M059J (cell line): ENCODE measurements at places on chromosomes 6 and 20.
A peak's percentile ranks its signal among the peaks of the same experiment; 100 is the strongest.

- no peak for DNase-seq
Observed at GRCh38 chr20:36687850-36688249, 41.9 kb upstream of the SLA2 start.

GRCh38 chr20:36315545-36316351, 9.6 kb downstream of the DLGAP4 start:
- no peak for DNase-seq

DNA sequence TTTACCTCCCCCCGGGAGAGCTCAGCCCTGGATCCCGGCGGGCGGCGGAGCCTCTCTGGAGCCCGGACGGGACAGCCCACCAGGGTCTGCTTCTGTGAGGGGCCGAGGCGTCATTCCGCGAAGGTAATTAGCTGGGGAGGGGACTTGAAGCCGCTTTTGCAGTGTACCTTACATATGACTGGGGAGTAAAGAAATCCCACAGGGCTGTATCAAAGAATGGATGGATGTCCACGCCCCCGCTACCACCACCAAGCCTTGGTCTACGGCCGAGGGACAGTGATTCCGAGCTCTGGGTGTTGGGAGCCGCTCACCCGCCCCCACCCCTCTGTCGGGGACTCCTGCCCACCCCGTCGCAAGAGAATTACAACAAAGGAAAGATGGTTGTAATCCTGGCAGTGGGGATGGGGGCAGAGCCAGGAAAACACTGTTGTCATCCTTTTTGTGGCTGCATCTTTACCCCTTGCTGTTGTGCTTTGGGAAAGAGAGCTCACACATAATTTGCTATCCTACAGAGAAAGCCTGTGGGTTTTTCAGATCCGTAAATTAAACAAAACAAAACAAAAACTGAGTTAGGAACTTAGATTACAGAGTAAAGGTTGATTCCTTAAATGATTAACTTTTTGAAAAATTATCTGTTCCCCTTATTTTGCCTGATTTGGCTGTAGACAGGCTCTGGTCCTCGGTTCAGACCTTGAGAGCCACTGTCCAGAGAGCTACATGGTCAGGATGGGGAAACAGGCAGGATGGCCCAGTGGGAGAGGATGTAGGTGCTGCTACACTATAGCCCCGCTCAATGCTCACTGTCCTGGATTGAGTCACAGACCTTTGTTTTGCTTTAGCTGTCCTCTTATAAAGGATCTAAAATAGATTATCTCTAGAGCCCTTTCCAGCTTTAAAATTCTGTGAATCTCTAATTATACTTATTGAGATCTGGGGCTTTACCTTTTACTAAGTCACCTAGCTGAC, 997 bp upstream of the FBXO30 start:
- peak; percentile 49 for DNase-seq

GRCh38 chr6:53244958-53245357, 96.3 kb upstream of the GCM1 start:
- DNase-seq = no peak

DNA sequence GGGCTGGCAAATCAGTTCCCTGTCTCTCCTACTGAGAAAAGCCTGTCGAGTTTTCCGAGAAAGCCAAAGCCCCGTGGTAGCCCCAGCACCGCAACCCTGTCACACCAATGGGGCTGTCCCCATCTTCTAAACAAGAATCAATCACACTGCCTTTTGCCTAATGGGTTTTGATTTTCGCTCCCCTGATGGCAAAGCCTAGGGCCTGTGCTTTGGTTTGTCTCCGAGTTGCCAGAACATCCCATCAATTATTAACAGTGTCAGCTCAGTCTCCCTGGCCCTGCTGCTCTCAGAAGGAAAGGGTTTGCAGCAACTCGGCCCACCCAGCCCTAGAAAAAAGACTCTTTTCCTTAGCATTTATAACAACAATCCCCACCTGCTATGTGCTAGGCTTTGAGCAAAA, 4.2 kb downstream of the KCNB1 start:
- no peak for DNase-seq

DNA sequence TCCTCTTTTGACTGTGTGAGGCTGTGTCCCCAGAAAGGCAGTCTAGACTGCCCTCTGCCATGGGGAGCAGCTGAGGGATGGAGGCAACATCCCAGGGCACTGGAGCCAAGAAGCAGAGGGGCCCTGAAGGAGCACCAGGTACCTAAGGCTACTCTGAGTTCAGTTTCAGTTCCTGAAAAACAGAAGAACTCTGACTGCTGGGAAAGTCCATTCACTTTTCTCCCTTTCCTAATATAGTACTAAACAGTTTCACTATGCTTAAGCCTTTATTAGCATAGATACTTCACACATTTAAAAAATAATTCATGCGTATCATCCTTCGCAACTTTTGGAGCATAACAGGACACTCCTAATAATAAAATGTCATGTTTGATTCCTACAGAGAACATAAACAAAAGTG, 130.0 kb downstream of the FOXC1 start:
- no peak for DNase-seq

DNA sequence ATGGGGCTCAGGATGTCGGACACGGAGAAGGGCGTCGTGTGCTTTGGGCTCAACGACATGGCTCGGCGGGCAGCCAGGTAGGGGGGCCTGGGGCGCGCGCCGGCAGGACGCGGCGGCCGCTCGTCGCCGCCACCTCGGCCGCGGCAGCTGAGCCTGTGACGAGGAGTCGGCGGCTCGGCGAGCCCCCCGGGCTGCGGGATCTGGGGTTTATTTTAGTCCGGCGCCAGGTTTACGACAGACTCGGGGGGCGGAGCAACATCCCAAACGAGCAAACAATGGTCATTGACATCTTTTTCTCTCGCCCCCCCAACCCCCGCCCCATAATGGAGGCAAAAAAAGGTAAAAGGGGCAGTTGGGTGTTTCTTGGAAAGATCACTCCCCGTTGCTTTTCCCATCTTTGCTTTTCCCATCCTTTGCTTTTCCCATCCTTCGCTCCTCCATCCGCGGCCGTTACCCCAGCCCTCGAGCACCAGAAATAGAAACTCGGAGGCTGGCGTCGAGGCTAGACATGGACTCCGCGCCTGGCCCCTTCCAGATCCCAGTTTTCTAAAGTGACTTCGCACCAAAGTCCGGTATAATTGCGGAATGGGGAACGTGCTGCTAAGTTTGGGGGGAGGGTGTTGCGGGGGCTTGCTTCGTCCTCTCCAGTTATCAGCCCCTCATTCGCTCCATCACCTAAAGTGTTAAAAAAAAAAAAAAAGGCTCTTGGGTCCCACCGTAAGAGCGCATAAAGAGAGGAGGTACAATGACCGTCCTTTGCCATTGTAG, at the start of gene NKX2-4:
TSS of gene NKX2-4 (minus strand) at position 186 of the 768 bp plus-strand sequence. CDS start at position 59, 127 bp downstream.
- DNase-seq = no peak

- no peak for DNase-seq
Observed at GRCh38 chr20:33291830-33292355, 8.9 kb downstream of the BPIFB1 start.

DNA sequence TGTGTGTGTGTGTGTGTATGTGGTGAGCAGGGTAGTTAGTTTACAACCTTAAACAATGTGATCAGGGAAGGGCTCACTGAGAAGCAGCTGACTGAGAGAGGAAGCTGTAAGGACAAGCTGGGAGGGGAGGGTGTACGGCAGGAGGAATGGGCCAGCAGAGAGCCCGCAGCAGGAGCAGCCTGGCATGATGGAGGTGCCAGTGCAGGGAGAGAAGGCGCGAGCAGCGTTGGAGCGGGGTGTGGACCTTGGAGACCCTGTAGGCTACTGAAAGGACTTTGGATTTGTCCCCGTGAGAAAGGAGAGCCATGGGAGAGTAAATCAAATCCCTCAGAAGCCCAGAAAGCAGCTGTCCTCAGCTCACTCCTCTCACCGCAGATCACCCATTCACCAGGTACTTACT, 18.5 kb downstream of the FAM209B start:
- DNase-seq = no peak

GRCh38 chr20:51249215-51249614, 226.3 kb upstream of the KCNG1 start:
- no peak for DNase-seq

DNA sequence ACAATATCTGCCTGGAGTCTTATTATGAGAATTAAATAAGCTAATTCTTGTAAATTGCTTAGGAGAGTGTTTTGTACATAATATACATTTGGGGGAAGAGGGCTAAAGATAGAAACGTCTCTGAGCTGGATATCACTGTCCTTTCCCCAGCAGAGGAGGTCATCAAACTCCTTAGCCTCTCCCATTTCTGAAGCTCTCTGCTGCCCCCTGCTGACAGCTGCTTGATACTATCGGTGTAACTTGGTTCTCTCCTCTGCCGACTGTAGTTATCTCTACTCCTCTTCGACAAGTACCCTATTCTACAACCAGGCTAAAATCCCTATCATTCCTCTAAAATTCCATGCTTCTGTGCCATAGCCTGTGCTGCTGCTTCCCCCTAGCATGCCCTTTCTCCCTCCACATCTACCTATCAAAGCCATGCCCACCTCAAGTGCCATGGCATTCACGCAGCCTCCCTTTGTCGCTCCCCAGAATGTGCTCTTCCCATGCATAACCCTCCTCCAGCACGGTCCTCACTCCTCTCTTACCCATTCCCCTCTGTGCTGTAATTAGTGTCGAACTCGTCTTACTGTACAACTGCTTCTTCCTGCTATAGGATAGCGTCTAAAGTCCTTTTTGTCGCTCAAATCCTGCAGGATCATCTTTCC, 101.2 kb downstream of the EPM2A start:
- peak; percentile 78 for DNase-seq

GRCh38 chr6:142686507-142686887, 258.5 kb downstream of the HIVEP2 start:
- no peak for DNase-seq

GRCh38 chr6:126743076-126743475, 375.4 kb upstream of the RSPO3 start:
- no peak for DNase-seq

- peak; percentile 87 for DNase-seq
Observed at GRCh38 chr6:27865850-27866356, 46.3 kb downstream of the OR2B2 start.

- peak; percentile 15 for DNase-seq
Observed at GRCh38 chr6:118580585-118581419, 32.7 kb downstream of the PLN start.

GRCh38 chr20:39016506-39016905, 54.4 kb downstream of the DHX35 start:
- DNase-seq = no peak

- DNase-seq = no peak
Observed at GRCh38 chr6:30654798-30655742, 8.1 kb downstream of the C6orf136 start.

DNA sequence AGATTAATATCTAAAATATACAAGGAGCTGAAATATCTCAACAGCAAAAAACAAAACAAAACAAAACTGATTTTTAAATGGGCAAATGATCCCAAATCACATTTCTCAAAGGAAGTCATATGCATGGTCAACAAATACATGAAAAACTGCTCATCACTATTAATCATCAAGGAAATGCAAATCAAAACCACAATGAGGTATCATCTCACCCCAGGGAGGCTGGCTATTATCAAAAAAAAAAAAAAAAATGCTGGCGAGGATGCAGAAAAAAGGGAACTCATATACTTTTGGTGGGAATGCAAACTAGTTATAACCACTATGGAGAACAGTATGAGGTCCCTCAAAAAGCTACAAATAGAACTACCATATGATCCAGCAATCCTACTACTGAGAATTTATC, 34.6 kb downstream of the REPS1 start:
- peak; percentile 77 for DNase-seq

GRCh38 chr6:113067612-113068275, 720.6 kb downstream of the RFPL4B start:
- peak; percentile 73 for DNase-seq

DNA sequence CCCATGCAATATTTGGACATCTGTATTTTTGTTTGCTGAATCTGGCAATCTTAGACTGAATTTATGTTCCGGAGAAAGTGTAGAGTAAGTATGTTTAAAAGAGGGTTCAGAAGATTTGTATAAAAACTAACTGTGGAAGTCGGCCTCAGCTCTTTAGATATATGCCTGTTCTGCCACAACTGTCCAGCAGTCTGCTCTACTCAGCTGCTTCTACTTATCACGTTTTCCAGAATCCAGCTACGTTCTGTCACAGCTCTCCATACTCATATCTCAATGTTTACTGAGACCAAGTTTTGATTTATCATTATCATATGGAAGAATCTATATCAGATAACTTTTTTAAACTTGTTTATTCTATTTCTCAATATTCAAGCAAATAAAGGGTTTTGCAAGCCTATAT, 721.3 kb downstream of the EYS start:
- no peak for DNase-seq

GRCh38 chr6:25883536-25883935, 9.5 kb upstream of the SLC17A3 start:
- DNase-seq = peak; percentile 78

DNA sequence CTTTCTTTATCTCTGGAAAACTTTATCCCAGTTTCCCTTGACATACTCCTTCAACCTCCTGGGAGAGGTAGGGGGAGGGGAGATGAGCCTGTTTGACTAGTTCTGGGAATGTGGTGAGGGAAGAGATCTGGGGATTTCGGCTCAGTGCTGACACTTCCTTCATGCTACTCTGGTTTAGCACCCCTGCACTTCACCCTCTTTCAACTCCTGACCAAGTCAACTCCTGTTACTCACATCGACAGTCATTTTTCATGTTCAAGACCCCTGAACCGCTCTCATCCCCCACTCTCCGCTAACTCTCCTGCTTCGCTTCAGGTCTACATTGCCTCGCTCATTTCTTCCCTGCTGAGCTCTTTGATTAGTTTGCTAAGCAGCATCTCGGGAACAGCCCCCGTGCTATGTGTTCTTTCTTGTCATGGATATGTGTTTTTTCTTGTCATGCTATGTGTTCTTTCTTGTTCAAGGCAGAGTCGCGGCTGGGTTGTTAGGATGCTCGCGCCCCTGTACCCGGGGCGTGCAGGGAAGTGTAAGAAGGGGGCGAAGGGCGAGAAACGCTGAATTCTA, 16.6 kb upstream of the TRIM27 start:
- peak; percentile 69 for DNase-seq

GRCh38 chr6:33896391-33897188, 92.8 kb upstream of the MLN start:
- peak; percentile 47 for DNase-seq

DNA sequence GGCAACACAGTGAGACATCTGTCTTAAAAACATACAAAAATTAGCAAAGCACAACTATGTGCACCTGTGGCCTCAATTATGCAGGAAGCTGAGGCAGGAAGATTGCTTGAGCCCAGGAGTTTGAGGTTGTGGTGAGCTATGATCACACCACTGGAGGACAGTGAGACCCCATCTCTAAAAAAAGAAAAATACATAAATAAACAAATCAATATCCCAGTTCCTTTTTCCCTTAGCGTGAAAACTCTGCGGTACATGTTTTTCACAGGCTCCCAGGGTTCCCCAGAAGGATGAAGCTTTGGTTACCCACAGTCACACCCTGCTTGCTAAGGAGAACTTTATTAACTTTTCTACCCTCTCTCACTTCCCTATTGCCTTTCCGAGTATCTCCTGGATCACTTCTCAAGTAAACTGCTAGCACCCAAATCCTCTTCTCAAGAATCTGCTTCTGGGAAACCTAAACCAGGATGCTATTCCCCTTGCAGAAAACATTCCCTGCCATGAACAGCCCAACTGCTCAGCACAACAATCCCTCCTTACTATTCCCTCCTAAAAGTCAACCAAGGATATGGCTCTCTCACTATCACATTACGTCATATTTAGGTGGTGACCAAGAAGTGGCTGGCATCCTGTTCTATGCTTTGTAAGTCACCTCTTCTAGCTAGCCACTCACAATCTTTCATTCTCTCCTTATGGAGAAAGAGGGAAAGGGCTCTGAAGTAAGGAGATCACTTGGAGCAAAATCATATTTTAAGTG, 122.4 kb downstream of the IPCEF1 start:
- no peak for DNase-seq
